ENCODE measurements at places on chromosomes 11 and 22. TPM values are rescaled to one million over a fixed set of nuclear protein-coding genes. Genes with fewer than 3 reads are reported as not detected.

The MUC6 gene
- not detected for total RNA-seq

The KCNJ11 gene
- 0.63 TPM for total RNA-seq

The CNIH2 gene
- 0.58 TPM for total RNA-seq

The TMPRSS13 gene
- 0.51 TPM for total RNA-seq

The CDCA5 gene
- 45.4 TPM for total RNA-seq

The RFPL1 gene
- total RNA-seq: not detected

The OR4A16 gene
- total RNA-seq: not detected

The SCUBE1 gene
- total RNA-seq: not detected

The ANO1 gene
- 0.07 TPM for total RNA-seq

The MYBPC3 gene
- total RNA-seq: not detected

The RCOR2 gene
- 4.8 TPM for total RNA-seq

The OR52H1 gene
- not detected for total RNA-seq

GRCh38 chr11:83938148-83938547, 652.0 kb upstream of the CCDC90B start:
- DNase-seq: no peak

DNA sequence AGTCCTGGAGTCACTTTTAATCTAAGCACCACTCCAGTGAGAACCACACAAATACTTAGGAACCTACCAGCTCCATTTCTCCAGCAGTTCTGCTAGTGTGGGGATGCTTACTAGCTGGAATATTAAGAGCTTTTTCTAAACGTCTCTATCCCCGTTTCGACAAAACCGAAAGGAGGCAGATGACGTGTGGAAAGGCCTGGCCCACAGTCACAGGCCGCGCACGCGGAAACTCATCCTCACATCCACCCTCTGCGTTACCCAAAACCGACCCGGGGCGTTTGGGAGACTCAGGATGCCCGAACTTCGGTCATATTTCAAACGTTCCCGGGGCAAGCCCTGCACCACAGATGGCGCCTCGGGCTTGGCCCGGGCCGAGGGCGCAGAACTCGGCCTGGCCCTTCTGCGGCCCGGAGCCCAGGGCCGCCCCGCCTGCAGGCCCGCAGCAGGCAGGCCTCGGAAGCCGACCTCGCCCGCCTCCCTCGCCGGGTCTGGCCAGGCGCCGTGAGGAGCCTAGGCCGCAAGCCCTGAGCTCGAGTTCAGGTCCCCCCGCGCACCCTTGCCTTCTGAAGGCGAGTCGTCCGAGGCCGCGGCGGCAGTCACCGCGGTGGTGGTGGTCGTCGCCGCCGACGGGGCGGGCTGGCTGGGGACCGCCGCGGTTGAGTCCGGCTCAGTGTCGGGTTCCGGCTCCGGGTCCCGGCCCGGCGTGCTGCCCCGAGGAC, 473 bp downstream of the FNBP4 start:
- DNase-seq: no peak

DNA sequence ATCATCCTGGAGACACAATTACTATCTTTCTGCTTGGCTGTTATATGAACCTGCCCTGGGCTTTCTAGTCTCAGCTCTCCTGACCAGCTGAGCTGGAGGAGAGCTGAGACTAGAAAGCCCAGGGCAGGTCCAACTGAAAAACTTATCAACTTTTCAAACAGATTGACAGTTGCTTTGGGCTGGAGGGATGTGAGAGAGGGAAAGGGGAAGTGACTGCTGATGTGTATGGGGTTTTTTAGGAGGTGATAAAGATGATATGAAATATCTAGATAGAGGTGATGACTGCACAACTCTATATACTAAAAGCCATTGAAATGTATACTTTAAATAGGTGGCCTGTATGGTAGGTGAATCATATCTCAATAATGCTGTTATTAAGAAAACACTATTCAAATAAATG, 60.2 kb upstream of the CHRM4 start:
- DNase-seq: no peak

- DNase-seq: no peak
Measured at GRCh38 chr11:87769661-87770060, 405.6 kb downstream of the RAB38 start.

DNA sequence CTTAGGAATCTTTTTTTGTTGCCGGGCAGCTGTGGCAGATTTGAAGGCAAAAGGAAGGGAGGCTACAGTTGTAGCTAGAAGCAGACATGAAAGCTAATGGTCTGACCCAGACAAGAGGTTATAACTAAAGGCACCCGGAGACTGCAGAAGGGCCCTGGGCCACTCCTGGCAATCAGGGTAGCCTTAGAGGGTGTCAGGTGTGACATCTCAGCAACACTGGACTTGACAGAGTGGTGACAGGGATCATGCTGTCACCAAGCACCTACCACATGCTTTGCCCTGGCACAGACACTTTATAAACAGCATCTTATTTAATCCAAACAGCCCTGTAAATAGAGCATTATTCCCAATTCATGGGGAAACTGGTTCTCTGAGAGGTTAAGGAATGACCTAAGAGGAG, 25.7 kb downstream of the TUB start:
- no peak for DNase-seq

GRCh38 chr11:70105755-70106571, 27.8 kb downstream of the ANO1 start:
- DNase-seq: no peak

DNA sequence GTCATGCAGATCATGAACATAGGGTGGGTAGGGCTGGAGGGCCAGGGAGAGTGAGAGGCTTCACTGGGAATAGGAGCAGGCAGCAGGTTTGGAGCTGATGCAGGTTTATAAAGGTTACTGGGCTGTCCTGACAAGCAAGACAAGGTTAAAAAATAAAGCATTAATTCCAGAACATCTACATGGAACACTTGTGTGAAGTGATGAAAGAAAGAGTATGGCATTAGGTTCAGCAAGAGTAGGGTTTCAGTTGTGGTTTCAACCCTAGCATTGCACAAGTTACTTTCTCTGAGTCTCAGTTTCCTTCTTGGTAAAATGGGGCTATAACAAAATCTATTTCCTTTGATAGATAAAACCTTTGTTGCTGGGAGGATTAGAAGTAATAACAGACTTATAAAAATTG, 114.6 kb upstream of the SESN3 start:
- DNase-seq: no peak

DNA sequence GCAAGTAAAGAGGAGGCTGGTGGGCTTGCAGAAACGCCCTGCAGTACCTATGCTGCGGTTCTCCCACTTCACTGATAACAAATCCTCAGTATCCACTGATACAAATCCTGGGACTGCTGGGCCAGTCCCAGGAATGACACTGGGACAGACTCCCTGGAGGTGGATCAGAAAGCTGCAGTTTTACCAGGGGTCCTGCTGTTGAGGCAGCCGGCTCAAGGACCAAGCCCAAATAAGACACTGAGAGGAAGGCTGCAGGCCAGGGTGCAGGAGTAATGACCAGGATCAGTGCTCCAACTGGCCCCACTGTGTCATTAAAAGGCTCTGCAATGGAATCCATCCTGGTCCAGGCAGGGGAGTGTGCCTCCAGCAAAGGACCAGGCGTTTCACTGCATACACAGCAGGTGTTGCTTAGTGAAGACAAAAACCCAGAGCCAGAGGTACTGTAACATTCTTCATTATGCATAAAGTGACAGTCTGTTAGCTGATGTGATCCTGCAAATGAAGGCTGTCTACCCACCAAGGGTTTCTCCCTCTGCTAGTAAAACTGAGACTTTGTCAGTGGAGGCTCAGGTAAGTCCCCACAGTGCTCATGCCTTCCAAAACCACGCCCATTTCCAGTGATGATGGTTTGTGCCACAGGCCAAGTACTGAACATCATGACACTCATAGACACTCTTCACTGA, 1.4 kb upstream of the C22orf39 start:
- no peak for DNase-seq

DNA sequence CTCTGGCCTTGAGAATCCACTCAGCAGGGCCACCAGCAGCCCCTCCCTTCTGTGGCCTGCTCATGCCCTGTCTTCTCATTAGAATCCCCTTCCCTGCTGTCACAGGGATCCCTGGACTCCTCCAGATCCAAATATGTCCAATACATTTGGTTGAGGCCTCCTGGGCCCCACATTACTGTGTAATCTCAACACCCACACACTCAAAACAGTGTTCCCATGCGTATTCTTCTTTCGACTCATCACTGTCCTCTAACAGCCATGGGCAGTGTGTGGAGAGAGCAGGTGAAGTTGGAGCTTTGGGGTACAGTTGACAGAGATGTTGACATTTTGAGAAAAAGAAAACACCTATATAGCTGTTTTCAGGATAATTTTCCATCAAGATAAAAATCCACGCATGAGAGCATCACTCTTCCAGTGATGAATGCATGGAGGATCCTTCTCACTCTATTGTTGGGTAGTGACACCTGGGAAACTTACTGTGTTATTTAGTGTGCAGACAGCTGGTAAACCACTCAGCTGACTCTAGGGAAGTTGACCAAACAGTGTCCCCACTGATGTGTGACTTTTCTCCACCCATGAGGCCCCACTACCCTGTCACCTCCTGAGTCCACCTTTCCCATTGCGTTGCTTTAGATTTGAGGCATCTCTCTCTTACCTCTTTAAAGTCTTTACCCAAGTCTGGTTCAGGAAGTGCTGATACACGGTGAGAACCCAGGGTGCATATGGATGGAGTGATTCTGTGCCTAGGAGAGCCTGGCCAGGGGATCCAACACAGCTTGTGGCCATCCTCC, 28.7 kb upstream of the VPREB1 start:
- DNase-seq: no peak

GRCh38 chr11:117606790-117607189, 190.2 kb downstream of the DSCAML1 start:
- no peak for DNase-seq

DNA sequence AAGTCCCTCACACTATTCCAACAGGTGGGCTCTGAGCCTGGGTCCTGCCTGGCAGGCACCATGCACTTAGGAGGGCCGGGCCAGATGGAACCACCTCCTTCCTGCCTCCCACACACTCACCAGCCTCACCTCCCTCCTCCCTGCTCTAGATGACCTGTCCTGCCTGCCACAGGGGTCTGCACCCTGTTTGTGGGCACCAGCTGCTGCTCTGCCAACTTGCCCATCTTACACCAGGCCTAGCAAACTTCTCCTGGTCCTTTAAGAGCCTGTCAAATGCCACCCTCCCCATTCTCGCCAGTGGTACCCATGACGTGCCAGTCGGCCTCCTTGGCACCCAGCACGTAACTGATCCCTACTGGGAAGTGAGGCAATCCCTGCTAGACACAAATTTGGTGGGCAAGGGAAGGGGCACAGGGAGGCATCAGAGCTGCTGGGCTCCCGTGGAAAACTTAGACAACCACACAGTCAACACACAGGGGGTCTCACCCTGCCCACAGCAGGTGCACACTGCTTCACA, 3.1 kb downstream of the MOB2 start:
- DNase-seq: no peak

DNA sequence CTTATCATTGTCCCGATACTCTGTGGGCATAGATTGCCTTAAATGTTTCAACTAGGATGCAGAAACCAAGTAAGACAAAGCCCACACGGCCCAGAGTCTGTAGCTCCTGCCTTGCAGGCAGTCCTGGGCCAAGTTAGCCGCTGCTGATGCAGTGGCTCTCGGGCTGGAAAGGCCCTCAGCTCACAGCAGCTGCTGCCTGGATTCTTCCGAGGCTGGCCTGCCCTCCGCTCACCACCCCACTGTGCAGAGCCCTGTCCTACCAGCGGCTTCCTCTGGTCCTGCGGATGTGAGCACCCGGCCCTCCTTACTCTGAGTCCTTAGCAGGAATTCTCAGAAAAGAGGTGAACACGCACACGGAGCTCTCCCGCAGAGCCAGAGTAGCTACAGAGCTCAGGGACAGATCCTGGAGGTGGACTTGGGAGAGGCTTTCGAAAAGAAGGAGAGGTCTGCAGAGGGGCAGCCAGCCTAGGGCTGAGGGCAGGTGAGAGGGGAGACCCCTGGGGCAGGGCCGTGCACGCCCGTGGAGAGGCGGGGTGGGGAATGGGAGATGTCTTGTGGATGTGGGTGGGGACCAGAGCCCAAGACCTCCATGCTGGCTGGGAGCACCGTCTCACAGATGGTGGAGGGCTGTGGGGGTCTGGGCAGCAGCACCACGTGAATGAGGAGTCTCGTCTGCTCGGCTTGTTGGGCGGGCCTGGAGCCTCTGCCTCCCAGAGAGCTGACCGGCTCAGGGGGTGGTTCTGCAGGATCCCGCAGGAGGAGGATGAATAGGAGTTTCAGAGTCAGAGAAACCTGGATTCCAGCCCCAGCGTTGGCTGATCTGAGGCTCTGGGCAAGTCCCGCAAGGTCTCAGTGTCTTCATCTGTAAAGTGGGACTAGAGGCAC, 117.4 kb upstream of the B3GAT1 start:
- DNase-seq: no peak

DNA sequence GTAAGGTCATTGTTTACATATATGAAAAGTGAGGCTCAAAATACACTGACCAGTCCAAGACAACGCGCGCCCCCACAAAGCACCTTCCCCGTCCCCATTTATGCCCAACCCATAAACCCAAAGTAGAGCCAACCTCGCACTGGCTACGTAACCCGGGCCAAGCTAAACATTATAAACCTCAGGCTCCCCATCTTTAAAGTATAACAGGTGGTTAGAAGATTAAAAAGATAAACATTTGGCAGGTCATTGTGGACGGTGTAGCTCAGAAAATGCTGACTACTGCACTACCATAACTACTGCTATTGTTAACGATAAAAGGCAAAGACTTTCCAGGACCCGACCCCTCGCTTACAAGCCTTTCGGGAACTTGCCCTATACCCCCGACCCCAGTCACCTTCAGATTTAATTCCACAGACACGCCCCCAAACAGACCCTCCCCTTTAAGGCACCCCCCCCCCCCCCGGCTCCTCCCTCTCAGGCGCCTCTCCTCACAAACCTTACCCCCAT, 470 bp downstream of the NUMA1 start:
- DNase-seq: no peak

- DNase-seq: no peak
Measured at GRCh38 chr11:85628771-85629341, 463 bp downstream of the TMEM126B start.

DNA sequence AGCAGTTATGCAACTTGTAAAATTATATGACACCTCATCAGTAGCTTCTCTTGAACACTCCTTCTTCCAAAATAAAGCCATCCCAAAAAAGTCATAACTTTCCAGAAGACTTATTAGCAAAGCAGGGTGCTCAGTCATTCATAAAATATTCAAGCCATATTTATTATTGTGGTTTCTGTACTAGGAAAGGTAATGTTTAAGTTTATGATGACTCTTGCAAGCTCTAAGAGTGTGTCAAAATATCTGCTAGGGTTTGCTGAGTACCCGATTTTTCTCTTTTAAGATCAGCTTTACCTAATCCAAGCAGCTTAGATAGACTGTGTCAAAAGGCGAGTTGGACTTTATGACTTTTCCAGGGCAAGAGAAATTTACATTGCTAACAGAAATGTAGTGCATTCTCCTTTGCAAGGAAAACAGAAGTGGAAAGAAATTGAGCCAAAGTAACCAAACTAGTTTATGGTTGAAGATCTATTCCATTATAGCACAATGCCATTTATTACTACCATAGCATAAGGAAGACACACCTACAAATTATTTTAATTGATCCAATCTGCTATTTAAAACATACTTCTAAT, 98.0 kb upstream of the SOX6 start:
- no peak for DNase-seq

GRCh38 chr11:14499178-14499559, 442 bp downstream of the COPB1 start:
- DNase-seq: no peak

- no peak for DNase-seq
Measured at GRCh38 chr11:119094816-119095065, 6.9 kb downstream of the DPAGT1 start.

Measured in epithelial cell of proximal tubule (primary cell).